ENCODE measurements at places on chromosomes 12 and 14.

DNA sequence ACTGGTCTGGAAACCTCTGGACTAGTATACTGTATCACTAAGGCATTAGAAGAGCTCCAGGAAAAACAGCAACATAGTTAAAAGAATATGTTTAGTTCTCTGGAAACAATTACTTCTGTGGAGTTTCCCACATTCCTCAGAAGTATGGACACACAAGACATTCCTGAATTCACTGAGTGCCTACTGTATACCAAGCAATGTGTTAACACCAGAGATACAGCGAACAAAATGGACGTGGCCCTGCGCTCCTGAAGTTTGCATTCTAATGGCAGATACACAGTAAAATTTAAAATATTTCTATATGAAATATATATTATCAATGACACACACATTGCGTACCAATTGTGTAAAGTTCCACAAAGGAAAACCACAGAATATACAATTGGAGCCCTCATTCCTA is 1.1 kb downstream of the ANGEL1 start:
- no peak for DNase-seq

- no peak for DNase-seq
These were observed 26.3 kb upstream of the ULK1 start for GRCh38 chr12:131867891-131868675.

DNA sequence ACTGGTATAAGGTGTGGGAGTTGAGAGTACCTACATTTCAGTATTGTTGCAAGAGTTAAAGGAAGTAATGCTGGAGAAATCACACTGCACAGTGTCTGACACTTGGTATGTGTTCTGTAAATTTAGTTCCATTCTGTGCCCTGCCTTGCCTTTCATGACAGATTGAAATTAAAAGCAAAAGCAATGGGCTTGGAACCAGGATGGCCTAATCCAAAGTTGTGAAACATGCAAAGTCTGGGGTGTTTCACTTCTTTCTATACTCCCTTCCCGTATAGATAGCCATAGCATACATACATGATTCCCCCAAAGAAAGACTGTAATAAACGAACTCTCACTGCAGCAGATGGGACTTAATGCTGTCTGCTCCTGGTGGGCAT is 281.1 kb downstream of the NRXN3 start:
- DNase-seq: no peak

DNA sequence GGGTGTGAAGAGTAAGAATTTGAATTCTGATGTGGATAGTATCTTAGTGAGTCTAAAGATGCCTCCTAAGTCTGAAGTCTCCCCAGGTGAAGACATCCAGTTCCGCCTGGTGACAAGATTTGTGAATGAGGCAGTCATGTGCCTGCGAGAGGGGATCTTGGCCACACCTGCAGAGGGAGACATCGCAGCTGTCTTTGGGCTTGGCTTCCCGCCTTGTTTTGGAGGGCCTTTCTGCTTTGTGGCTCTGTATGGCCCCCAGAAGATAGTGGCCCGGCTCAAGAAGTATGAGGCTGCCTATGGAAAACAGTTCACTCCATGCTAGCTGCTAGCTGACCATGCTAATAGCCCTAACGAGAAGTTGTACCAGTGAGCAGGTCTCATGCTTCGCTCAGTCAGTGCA is 24.6 kb upstream of the AICDA start:
- DNase-seq: no peak

GRCh38 chr12:132740652-132741051 is 21.0 kb downstream of the ANKLE2 start:
- no peak for DNase-seq

DNA sequence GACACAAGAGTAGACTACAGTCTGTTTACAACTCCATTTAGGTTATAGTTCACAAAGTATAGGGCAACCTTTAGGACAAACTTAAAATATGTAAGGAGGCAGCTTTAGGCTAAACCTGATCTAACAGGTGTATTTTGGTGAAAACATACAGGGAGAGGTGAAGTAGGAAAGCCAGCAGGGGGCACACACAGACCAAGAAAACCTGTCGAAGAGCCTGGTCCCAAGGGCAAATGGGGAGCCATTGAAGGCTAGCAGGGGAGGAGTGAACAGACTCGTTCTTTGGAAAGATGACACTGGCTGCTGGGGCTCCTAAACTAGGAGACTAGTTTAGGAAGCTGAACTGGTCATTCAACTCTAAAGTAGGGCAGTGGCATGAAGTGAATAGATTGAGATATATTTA is 138.8 kb upstream of the WSCD2 start:
- DNase-seq: no peak

DNA sequence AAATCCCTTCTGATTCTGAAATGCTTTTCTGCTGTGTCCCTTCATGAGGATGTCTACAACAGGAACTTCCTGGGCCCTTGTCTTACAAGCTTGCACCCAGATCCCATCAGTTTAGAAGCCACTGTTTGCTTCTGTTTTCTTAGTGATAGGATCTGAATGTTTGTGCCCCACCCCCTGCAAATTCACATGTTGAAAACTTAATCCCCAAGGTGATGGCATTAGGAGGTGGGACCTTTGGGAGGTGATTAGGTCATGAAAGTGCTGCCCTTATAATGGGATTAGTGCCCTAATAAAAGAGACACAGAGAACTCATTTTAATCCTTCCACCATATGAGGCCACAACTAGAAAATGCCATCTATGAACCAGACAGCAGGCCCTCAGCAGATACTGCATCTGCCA is 36.0 kb upstream of the GNPNAT1 start:
- no peak for DNase-seq

- no peak for DNase-seq
These were observed 43.7 kb downstream of the MARK3 start for GRCh38 chr14:103428723-103429556.

DNA sequence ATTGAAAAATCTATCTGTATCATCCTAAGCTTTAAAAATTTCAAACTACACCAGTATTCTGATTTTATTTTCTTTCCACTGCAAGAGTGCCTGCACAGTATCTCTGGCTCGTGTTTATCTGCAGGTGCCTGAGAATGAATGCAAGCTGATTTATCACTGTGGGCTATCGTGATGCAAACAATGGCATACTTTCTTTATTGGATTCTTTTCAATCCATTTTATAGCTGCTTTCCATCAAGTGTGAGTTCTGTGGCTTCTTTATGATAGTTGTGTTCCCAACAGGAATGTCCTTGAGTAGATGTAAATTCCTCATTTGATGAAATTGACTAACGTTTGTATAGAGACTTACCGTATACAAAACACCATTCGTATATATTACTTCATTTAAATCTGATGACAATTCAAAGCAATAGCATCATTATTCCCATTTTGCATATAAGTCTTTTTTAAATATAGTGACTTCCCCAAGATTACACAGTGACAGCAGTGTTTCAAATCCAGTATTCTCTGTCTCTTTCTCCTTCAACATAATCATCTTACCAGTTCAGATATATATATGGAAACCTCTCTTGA is 160.3 kb upstream of the ABCD2 start:
- DNase-seq: no peak

DNA sequence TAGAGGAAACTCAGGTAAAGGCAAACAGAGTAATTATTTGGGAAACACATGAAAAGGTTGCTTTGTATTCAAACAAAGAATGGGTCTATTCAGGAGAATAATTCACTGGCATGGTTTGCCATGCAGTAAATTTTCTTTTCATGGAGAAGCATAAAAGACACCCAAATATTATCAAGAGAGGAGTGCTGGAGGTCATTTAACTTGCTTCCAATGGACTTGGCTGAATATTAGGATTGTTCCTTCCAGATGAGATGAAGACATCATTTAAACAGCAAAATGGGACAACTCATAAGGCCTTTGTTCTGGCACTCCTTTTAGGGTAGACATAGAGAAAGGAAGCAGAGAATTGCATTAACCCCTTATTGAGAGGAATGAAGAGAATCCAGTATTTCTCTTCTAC is 38.7 kb downstream of the WIF1 start:
- no peak for DNase-seq

- no peak for DNase-seq
These were observed 5.6 kb downstream of the TCP11L2 start for GRCh38 chr12:106308121-106308520.

DNA sequence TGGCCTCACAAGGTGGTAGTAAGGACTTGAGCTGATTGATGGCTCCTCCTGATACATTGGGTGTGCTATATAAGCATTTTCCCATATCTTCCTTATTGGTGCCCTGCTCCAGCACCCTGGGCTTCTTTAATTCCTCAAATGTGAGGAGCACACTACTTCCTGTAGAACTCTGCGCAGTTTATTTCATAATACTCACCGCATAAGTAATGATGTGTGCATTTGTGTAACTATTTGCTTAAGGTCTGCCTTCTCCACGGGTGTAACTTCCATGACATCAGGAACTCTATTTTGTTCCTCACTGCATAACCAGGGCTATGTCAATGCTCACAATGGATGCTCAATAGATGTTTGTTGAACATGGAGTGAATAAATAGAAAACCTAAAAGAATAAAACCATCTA is 392.2 kb downstream of the SEC23A start:
- DNase-seq: no peak

DNA sequence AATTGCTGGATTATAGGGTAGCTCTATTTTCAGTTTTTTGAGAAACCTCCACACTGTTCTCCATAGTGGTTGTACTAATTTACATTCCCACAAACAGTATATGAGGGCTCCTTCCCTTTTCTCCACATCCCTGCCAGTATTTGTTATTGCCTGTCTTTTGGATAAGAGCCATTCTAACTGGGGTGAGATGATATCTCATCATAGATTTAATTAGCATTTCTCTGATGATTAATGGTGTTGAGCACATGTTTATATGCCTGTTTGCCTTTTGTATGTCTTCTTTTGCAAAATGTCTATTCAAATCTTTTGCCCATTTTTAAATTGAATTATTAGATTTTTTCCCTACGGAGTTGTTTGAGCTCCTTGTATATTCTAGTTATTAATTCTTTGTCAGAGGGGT is 385.3 kb downstream of the CCER1 start:
- DNase-seq: no peak

GRCh38 chr12:89831310-89832095 is 122.9 kb upstream of the ATP2B1 start:
- DNase-seq: no peak

- no peak for DNase-seq
These were observed 76.4 kb downstream of the C12orf50 start for GRCh38 chr12:87952850-87953249.

- DNase-seq: no peak
These were observed 22.2 kb downstream of the P2RX7 start for GRCh38 chr12:121154793-121155375.

- peak; percentile 37 for DNase-seq
These were observed 57.1 kb downstream of the ATG14 start for GRCh38 chr14:55354500-55354899.

- DNase-seq: no peak
These were observed 420.8 kb downstream of the EGLN3 start for GRCh38 chr14:33529787-33530757.

- no peak for DNase-seq
These were observed 15.5 kb downstream of the UBC start for GRCh38 chr12:124898923-124899294.

DNA sequence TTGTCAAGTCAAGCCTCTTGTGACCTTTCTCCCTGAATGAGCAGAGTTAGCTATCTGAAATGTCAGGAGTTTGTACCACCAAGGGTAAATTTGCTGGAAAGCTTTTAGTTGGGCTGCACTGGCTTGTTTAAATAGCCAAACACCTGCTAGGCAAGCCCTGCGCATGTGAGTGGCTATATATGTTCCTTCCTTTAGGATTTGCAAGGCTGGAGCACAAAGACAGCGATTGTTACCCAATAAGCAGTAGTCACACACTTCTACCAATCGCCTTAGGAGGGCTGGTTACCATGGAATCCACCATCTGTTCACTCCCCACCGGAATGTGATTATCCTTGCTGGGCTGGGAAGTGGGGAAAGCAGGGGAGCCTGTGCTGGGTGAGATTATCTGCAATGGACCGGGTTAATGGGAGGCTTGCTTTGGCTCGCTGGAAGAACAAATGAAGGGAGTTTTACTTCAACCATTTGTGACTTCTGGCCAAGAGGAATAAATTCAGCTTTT is 102.5 kb downstream of the FGD4 start:
- DNase-seq: peak; percentile 50

- DNase-seq: no peak
These were observed 115.4 kb upstream of the VRK1 start for GRCh38 chr14:96681829-96682228.

DNA sequence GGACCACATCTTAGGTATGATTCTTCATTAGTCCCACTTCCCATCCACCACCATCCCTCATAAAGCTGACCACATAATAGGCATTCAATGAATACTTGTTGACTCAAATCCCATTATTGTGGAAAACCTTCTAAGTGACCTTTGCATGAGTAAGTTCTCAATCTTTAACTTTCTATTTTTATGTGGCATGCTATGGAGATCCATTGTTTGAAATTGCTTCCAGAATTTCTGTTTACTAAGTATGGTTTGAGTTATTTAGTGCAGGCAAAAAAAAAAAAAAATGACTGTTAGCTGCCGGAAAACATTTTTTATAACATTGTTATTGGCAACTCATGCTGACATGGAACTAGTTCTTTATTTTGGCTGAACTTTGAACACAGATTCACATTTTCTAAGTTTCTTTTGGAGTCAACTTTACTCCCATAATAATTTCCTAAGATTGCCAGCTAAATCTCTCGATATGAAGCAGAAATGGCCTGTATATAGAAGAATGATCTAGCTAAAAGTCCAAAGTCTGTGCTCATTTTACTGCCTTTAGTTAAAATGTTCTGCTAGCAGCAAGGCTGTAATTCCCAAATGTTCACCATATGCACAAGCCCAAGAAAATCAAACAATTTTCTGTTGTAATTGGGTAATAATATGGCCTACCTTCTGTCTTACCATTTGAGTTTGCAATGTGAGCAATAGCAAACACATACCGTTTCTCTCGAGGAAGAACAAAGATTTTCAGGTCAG is 77.9 kb downstream of the PTGER2 start:
- no peak for DNase-seq

DNA sequence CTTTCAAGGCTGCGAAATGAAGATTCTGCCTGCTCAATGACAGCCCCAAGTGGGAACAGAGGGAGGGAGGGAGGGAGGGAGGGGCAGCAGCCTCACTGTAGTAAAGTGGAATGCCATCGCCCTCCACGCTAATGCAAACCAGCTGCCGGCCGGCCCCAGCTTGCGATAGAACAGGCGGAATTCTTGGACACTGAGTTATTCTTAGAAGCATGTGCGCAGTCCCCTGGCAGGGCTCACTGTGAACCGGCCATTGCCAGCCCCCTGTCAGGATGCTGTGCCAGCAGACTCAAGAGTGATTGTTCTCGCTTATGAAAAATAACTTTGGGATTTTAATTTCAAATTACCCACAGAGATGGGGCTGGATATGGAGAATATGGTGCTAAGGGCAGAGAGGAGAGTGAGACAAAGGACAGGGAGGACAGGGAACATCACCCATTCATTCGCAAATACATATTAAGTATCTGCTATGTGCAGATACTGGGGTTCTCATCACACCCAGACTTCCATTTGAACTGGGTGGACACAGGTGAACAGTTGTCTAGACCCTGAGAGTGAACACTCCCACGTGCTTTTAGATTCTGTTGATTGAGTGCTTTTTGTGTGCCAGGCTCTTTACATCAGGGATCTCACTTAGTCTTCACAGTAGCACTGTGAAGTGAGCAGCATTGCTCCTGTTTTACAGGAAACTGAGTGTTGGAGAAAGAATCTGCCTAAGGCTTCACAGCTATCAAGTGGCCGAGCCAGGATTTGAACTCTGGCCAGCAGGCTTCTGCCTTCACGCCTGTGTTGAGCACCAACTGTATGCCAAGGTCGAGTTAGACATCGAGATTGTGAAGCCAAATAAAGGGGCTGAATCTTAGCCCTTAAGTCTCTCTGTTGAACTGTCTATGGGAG is 192.9 kb downstream of the C12orf75 start:
- peak; percentile 75 for DNase-seq

GRCh38 chr14:72451054-72451972 is 442.6 kb downstream of the DPF3 start:
- no peak for DNase-seq
